Activated CD4-positive, CD25-positive, alpha-beta regulatory T cell (primary cell): ENCODE measurements at places on chromosomes 1 and 21.

GRCh38 chr1:222286011-222286410, 261.9 kb downstream of the HHIPL2 start:
- no peak for DNase-seq

- DNase-seq: peak; percentile 66
These were observed at the start of gene AKR1A1 for GRCh38 chr1:45550401-45551351. Gene AKR1A1 (plus strand): TSS chr1:45550826. CDS start chr1:45561795, 10,969 bp downstream.

- DNase-seq: no peak
These were observed 338.6 kb downstream of the TBX15 start for GRCh38 chr1:118649369-118650106.

- no peak for DNase-seq
These were observed 6.6 kb upstream of the NUP133 start for GRCh38 chr1:229514578-229515275.

DNA sequence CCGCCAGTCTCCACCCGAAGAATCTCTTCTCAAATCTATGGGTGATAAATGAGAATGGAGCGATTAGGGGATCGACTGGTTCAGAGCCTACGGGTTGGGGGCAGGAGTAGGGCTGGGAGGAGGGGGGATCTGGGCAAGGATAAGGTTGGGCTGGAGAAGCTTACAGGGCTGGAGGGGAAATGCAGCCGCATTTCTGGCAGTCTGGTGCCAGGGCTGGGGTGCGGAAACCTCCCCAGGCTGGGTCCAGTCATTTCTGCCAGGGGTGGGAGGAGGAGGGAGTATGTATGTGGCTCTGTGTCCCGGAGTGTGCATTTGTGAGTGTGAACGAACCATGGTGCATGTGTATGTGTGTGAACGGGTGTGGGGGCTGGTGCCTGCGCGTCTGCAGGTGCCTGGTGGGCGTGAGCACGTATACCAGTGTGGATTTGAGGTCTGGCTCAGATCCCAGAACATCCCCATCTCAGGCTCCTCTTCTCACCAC, 10.2 kb downstream of the C1orf216 start:
- no peak for DNase-seq
